ENCODE measurements at places on chromosomes 5 and 9.
A peak's percentile ranks its signal among the peaks of the same experiment; 100 is the strongest.

DNA sequence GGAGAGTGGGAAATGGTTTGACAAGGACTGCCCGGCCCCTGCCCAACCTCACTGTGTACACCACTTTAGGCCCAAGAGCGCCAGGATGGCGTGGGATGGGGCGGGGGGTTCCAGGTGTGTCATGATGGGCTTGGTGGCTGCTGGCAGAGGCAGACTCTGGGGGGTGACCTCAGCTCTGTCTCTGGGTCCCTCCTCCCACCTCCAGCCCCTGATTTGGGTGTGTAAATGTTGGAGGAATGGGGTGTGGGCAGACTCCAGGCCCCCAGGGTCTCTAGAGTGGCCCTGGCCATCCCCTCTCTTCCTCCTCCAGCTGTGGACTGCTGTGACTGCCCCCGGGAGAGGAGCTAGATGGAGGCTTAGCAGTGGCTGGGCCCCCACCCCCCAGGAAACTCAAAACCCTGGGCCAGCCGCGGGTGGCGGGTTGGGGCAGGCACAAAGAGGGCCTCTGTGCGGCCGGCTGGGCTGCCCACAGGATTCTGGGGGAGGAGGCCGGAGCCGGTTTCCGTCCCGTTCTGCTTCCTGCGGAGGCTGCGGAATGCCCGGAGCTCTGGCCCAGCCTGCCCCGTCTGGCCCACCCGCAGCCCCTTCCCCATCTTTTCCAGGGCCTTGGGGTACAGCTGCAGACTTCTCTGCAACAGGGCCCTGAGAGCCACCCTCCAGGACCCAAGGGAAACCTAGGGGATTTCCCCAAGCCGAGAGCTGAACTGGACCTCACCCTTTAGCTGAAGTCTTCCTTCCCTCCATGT is 23.1 kb downstream of the CXXC5 start:
- H3K4me1 ChIP-seq, result peaks cover 58% of the 10 kb centered on the region
- no peak for DNase-seq
- H3K4me3 ChIP-seq, result peak overlapping the region; percentile 1
- peak overlapping the region; percentile 42 for H3K27ac ChIP-seq
- H3K27me3 ChIP-seq, result no peaks in the 10 kb centered on the region

- no peak overlapping the region for H3K4me3 ChIP-seq
- H3K36me3 ChIP-seq, result no peaks in the 10 kb centered on the region
- H3K27ac ChIP-seq, result no peak overlapping the region
- peaks cover 34% of the 10 kb centered on the region for H3K4me1 ChIP-seq
- DNase-seq, result no peak
Observed at GRCh38 chr9:125541840-125542243, 165.2 kb downstream of the MAPKAP1 start.

- peak overlapping the region; percentile 83 for H3K27ac ChIP-seq
- no peaks in the 10 kb centered on the region for H3K36me3 ChIP-seq
- H3K27me3 ChIP-seq, result peaks cover 47% of the 10 kb centered on the region
- peak overlapping the region; percentile 59 for H3K4me3 ChIP-seq
Observed at GRCh38 chr5:83475391-83475863, 3.9 kb downstream of the VCAN start.

GRCh38 chr9:136372561-136373299 is 739 bp downstream of the CARD9 start:
- peaks cover 8% of the 10 kb centered on the region for H3K4me1 ChIP-seq
- no peaks in the 10 kb centered on the region for H3K36me3 ChIP-seq

DNA sequence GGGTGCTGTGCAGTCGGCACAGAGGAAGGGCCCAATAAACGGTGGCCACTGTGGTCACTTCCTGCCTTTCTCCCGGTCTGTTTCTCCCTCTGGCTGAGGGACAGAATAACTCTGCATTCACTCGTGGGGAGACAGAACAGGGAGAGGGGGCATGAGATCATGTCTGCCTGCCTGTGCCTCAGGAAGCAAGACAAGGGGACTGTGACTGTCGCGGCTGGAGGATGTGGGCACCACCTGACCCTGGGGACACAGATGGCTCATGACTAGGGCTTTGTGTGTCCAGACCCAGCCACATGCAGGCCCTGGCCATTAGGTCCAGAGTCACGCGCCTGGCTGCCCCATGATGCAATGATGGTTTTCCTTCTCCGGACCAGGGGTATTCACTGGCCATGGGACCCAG is 5.8 kb downstream of the TRUB2 start:
- DNase-seq, result no peak
- H3K4me1 ChIP-seq, result peaks cover 4% of the 10 kb centered on the region
- H3K27ac ChIP-seq, result no peak overlapping the region
- no peak overlapping the region for H3K4me3 ChIP-seq
- H3K27me3 ChIP-seq, result no peaks in the 10 kb centered on the region
- peaks cover 56% of the 10 kb centered on the region for H3K36me3 ChIP-seq

DNA sequence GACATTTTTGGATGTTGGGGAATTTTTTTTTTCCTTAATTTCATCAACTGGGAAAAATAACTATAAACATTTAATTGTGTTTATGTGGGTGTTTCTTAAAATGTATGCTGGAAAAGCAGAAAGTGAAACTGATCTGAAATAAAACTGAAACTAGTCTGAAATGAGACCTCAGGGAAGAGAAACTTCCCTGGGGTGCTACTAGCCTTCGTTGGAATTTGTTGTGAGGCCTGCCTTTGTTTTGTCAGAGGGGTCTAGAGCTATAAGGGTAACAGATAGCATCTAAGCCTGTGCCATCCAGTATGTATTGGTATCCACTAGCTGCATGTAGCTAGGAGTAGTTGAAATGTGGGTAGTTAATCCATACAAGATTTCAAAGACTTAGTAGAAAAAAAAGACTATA is 10.4 kb downstream of the ZNF618 start:
- no peak for DNase-seq
- H3K36me3 ChIP-seq, result no peaks in the 10 kb centered on the region
- H3K27me3 ChIP-seq, result no peaks in the 10 kb centered on the region
- H3K27ac ChIP-seq, result peak overlapping the region; percentile 30

- H3K4me1 ChIP-seq, result no peaks in the 10 kb centered on the region
- no peaks in the 10 kb centered on the region for H3K36me3 ChIP-seq
- H3K27me3 ChIP-seq, result no peaks in the 10 kb centered on the region
- DNase-seq, result no peak
- H3K27ac ChIP-seq, result no peak overlapping the region
Observed at GRCh38 chr5:53785924-53786323, 225.5 kb downstream of the NDUFS4 start.

DNA sequence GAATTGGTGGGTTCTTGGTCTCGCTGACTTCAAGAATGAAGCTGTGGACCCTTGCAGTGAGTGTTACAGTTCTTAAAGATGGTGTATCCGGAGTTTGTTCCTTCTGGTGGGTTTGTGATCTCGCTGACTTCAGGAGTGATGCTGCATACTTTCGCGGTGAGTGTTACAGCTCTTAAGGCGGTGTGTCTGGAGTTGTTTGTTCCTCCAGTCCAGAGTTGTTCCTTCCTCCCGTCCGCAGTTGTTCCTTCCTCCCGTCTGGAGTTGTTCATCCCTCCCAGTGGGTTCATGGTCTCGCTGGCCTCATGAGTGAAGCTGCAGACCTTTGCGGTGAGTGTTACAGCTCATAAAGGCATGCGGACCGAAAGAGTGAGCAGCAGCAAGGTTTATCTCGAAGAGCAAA is 159.6 kb upstream of the ADAMTSL1 start:
- no peaks in the 10 kb centered on the region for H3K27me3 ChIP-seq
- no peaks in the 10 kb centered on the region for H3K4me1 ChIP-seq
- H3K27ac ChIP-seq, result no peak overlapping the region
- DNase-seq, result no peak

DNA sequence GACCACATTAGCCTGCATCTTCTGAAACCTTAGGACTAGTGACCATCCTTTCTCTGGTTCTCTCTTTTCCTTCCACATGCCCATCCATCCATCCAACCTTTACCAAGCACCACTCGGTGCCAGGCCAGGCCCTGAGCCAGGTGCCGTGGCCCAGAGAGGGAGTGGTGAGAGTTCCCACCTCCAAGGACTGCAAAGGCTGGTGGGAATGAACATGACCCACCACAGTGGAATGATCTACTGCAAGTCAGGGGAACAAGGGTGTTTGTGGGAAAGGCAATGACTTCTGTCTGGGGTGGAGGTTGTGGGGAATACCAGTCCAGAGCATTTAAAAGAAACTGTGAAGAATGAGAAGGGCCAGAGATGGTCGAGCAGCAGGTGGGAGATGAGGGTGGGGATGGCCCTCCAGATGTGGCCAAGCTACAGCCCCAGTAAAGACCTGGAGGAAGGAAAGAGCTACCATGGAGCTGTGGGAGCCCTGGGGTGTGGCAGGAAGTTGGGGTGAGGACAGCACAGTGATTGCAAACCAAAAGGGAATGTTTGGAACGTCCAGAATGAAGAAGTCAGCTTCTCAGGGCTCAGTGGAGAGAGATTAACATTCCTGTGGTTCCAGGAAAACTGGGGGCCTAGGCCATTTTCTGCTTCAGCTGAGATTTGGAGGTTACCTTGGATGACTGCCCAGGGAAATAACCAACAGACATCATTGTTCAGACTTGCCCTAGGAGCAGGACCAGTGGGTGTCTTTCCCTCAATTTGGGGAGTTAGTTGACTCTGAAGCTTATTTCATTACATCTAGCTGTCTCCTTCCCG is 30.7 kb upstream of the CORO2A start:
- DNase-seq, result no peak
- H3K27ac ChIP-seq, result peak overlapping the region; percentile 42
- H3K4me3 ChIP-seq, result no peak overlapping the region

GRCh38 chr9:127545196-127546124 is 66.6 kb upstream of the STXBP1 start:
- peak overlapping the region; percentile 80 for H3K27ac ChIP-seq
- no peaks in the 10 kb centered on the region for H3K27me3 ChIP-seq
- H3K4me1 ChIP-seq, result peaks cover 88% of the 10 kb centered on the region
- peak; percentile 89 for DNase-seq
- H3K36me3 ChIP-seq, result peaks cover 5% of the 10 kb centered on the region

DNA sequence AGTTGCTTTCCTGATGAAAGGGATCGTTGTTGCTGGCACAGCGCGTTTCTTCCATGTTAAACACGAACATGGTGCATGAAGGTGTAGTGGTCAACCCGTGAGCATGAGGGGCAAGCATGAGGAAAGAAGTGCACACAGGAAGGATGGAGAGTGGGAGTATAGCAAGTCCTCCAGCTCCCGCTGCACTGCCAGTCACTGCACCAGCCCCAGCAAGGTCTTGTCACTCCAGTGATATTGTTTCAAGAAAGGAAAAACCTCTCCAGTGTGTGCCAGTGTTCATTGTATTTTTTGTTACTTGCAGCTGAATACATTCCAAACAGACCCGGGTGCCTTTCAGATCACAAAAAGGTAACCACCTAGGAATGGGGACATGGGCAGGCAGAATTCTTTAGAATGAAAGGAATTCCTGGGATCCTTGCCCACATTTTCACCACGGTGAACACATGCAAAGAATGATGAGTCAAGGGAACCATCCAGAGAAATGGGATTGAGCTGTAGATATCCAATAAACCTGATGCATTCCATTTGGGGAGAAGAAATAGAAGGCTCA is 186.3 kb downstream of the AOPEP start:
- no peak for DNase-seq
- no peaks in the 10 kb centered on the region for H3K36me3 ChIP-seq
- no peaks in the 10 kb centered on the region for H3K27me3 ChIP-seq
- no peak overlapping the region for H3K4me3 ChIP-seq
- peak overlapping the region; percentile 11 for H3K27ac ChIP-seq

- no peak for DNase-seq
- H3K27me3 ChIP-seq, result no peaks in the 10 kb centered on the region
- H3K27ac ChIP-seq, result no peak overlapping the region
- H3K4me3 ChIP-seq, result no peak overlapping the region
- H3K4me1 ChIP-seq, result no peaks in the 10 kb centered on the region
Observed at GRCh38 chr5:58383448-58383847, 76.4 kb downstream of the PLK2 start.

- H3K36me3 ChIP-seq, result peaks cover 4% of the 10 kb centered on the region
- no peak overlapping the region for H3K4me3 ChIP-seq
- no peak for DNase-seq
Observed at GRCh38 chr5:132418881-132419280, 49.4 kb downstream of the SLC22A5 start.

Measured in upper lobe of right lung (tissue), 1 donor.